ENCODE measurements at places on chromosomes 1 and 21.

DNA sequence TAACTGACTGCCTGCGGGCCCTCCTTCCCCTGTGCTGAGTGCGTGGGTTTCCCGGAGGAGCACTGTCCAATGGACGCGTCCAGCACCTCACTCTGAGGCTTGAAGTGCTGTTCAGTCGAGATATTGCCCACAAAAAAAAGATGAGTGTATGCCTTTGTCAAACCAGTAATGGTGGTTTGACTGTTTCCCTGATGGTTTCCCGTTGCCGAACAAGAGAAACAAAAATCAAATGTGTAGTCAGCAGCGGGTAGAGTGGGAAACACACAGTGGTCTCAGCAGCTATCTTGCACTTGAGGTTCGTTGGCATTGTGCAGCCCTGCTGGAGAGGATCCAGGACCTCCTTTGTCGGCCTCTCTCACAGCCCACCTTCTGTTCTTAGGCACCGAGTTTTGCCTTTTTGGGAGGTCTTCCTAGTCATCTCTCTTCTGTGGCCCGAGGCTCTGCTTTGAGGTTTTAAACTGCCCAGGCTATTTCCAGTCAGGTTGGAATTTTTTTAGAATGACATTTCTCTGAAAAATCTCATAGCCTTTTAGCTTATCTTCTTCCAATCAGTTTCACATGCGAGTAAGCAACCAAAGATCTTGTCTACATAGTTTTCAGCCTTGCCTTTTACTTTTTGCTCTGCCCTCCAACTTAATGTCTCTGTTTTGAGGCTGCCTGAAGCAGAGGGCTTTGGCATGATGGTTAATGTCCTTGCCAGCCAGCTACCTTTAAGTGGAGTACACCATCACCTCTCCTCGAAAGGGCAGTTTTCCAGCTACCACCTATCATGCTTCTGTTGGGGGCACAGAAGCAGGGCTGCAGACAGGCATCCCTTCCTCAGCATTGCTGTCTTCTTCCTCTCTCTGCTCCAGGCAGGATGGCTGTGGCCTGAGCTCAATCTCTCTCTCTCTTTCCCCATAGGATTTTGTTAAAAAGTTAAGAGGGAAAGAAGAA, 132.3 kb downstream of the URB2 start:
- H3K27ac ChIP-seq: no peak overlapping the region
- no peak overlapping the region for H3K4me3 ChIP-seq
- H3K4me1 ChIP-seq: no peaks in the 10 kb centered on the region
- H3K36me3 ChIP-seq: no peaks in the 10 kb centered on the region
- no peaks in the 10 kb centered on the region for H3K27me3 ChIP-seq

DNA sequence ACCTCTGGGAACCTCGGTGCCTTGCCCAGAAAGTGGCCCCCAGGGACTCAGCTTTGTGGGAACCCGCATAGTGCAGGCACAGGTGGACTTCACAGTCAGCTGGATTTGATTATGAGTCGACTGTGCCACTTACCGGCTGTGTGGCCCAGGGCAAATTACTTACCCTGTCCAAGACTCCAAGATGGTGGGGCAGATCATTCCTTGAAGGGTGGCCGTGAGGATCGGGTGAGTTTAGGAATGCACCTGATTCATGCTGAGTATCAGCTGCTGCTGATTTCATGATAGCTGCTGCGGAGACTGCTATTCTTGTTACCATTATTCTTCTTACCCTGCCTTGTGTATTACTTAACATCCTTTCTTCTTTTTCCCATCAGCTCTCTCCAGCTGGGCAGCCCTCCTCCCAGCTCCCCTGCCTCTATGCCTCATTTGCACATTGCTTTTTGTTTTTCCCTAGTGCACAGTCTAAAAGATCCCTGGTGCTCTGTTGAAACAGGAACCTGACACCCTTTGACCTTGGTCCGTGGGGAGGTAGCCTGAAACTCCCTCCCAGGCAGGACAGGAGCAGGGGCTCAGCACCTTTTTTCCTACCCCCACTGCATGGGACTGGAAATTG, 40.5 kb upstream of the FHAD1 start:
- H3K27ac ChIP-seq: peak overlapping the region; percentile 95
- DNase-seq: peak; percentile 30
- no peaks in the 10 kb centered on the region for H3K27me3 ChIP-seq
- H3K4me1 ChIP-seq: peaks cover 100% of the 10 kb centered on the region
- H3K36me3 ChIP-seq: no peaks in the 10 kb centered on the region

DNA sequence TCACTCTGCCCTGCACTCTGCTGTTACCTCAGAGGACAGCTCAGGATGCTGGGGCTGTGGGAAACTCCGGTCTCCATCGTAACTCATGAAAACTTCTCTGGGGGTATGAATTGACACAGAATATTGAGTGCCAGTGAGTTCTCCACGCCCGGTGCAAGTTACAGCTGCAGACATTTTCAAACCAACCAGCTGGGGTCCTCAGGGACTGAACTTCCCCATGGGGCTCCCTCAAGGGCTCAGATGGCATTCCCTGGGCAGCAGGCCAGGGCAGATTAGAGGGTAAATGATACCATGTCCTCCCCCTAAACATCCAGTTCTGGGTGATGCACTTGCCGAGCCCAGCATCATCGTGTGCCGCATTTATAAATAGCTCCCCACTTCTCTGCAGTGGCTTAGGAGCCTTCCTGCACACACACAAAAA, 27.8 kb upstream of the CCSAP start:
- H3K27me3 ChIP-seq: no peaks in the 10 kb centered on the region
- no peaks in the 10 kb centered on the region for H3K4me1 ChIP-seq
- H3K27ac ChIP-seq: no peak overlapping the region
- no peak overlapping the region for H3K4me3 ChIP-seq

- peak overlapping the region; percentile 79 for H3K27ac ChIP-seq
- no peaks in the 10 kb centered on the region for H3K27me3 ChIP-seq
- H3K4me3 ChIP-seq: no peak overlapping the region
- DNase-seq: no peak
- peaks cover 21% of the 10 kb centered on the region for H3K4me1 ChIP-seq
- H3K36me3 ChIP-seq: no peaks in the 10 kb centered on the region
Observed at GRCh38 chr1:53122961-53123413, 19.5 kb downstream of the SLC1A7 start.

GRCh38 chr1:20948101-20948500, 161.0 kb upstream of the HP1BP3 start:
- DNase-seq: no peak
- peaks cover 6% of the 10 kb centered on the region for H3K36me3 ChIP-seq
- H3K4me1 ChIP-seq: no peaks in the 10 kb centered on the region
- no peaks in the 10 kb centered on the region for H3K27me3 ChIP-seq
- H3K27ac ChIP-seq: no peak overlapping the region
- no peak overlapping the region for H3K4me3 ChIP-seq

- no peak overlapping the region for H3K27ac ChIP-seq
- no peaks in the 10 kb centered on the region for H3K27me3 ChIP-seq
- H3K4me3 ChIP-seq: no peak overlapping the region
- no peaks in the 10 kb centered on the region for H3K4me1 ChIP-seq
- no peak for DNase-seq
- peaks cover 4% of the 10 kb centered on the region for H3K36me3 ChIP-seq
Observed at GRCh38 chr1:198275597-198275996, 118.8 kb downstream of the NEK7 start.

GRCh38 chr1:151713044-151713443, 3.6 kb downstream of the CELF3 start:
- H3K27ac ChIP-seq: no peak overlapping the region
- H3K4me1 ChIP-seq: peaks cover 18% of the 10 kb centered on the region
- peaks cover 50% of the 10 kb centered on the region for H3K27me3 ChIP-seq
- peak; percentile 40 for DNase-seq
- H3K36me3 ChIP-seq: no peaks in the 10 kb centered on the region

- DNase-seq: no peak
- H3K27me3 ChIP-seq: no peaks in the 10 kb centered on the region
- peaks cover 29% of the 10 kb centered on the region for H3K4me1 ChIP-seq
- no peak overlapping the region for H3K4me3 ChIP-seq
- peaks cover 98% of the 10 kb centered on the region for H3K36me3 ChIP-seq
Observed at GRCh38 chr1:204528677-204529076, 12.5 kb downstream of the MDM4 start.

DNA sequence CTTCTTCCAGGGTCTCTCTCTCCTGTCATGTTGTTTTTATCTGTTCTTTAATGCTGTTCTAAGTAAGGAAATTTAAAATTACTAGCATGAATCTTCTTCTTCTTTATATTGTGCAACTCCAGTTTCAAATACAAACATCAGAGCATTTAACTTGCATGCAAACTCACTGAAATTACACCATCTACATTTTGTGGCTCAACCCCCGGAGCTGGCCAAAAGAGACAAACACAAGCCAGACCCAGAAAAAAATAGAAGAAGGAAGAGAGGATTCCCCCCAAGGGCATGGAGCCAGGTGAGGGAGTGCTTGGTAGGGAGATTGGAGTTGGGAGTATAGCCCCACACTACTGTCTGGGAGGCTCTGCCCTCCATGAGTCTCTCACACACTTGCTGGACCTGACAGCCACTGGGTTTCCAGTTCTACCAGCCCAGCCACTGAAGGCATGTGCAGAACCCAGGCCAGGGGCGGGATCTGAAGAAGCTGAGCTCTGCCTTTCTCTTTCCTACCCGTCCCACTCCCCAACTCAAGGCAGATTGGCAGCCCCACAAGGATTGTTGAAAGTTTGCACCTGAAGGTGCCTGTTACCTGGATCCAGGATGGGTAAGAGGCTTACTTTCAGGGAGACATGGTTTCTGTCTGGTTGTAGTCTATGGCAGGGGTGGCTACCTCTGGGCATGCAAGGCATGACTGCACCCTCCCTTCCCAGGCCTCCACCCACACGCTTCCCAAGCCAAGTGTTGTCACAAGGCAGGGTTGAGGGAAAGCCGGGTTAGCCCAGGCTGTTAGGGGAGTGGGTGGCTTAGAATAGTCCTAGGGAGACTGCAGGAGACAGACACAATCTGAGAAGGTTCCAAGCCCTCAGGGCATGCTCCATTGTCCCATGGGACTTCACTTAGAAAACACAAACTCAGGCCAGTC, 297.2 kb downstream of the TGFB2 start:
- no peaks in the 10 kb centered on the region for H3K4me1 ChIP-seq
- H3K4me3 ChIP-seq: no peak overlapping the region
- no peaks in the 10 kb centered on the region for H3K27me3 ChIP-seq
- H3K36me3 ChIP-seq: no peaks in the 10 kb centered on the region

GRCh38 chr1:156592910-156593660, 1.5 kb downstream of the NAXE start:
- H3K27me3 ChIP-seq: no peaks in the 10 kb centered on the region
- no peak overlapping the region for H3K4me3 ChIP-seq
- peaks cover 23% of the 10 kb centered on the region for H3K4me1 ChIP-seq
- H3K27ac ChIP-seq: peak overlapping the region; percentile 20
- peaks cover 55% of the 10 kb centered on the region for H3K36me3 ChIP-seq

DNA sequence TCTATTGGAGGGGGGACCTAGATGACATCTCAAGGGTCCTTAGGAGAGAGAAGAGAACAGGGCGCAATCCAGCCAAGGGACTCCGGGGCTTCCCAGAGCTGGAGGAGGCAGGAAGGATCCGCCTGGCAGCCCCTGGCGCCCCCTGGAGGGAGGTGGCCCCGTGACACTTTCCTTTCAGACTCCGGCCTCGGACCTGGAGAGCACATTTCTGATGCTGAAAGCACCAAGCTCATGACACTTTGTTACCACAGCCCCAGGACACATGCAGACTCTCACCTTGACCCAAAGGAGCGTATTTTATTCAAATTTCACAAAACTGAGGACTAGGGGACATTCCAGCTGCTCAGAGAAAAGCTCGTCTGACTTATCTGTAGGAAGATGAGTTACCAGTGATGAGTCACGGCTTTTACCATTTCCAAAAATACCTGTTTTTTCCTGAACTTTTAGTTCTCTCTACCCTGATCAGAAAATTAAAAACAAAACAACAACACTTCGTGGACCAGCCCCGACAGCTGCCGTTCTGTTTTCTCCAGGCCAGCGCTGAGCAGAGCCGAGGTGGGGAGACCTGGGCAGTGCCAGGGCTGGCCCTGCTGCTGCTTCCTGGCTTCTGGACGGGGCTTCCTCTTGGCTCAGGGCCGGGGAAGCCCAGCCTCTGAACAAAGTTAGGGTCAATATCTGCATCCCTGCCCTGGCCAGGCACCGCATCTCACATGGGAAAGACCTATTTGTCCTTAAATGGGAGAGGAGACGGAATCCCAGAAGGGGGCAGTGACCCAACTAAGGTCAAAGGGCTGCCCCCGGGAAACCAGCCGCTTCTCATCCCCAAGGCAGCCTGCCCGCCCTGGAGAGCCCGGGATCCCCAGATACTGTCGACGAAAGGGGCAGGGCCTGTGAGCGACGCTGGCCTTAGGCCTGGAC, 21.6 kb upstream of the POFUT2 start:
- H3K27ac ChIP-seq: peak overlapping the region; percentile 78
- peaks cover 4% of the 10 kb centered on the region for H3K27me3 ChIP-seq
- no peak overlapping the region for H3K4me3 ChIP-seq
- DNase-seq: peak; percentile 47

DNA sequence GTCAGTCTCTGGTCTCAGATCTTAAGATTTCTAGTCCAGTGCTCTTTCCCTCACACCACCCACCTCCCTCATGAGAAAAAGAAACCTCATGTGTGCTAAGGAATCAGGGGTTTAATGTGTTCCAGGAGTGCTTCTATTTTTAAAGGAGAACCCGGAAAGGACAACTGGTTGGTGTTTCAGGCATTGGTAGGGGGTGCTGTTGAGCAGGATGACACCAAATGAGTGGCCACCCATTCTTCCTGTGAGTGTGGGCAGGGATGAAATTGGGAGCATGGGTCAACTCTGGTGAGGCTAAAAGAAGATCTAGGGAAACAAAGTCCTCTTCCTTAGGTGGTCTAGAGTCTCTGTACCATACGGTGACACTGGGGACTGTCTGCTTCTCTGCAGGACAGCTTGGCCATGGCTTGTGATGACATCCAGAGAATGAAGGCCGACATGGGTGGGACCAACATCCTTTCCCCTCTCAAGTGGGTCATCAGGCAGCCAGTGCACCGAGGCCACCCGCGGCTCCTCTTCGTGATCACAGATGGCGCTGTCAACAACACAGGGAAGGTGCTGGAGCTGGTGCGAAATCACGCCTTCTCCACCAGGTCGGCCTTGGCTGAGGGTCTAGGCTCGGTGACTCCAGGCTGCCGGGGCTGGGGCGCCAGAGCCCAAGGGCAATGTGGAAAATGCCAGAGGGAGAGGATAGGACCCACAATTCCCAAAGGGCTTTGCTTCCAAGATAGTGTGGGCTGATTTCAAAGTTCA, 39.3 kb downstream of the VWA5B1 start:
- no peaks in the 10 kb centered on the region for H3K36me3 ChIP-seq
- no peaks in the 10 kb centered on the region for H3K27me3 ChIP-seq
- H3K4me3 ChIP-seq: no peak overlapping the region
- H3K27ac ChIP-seq: no peak overlapping the region

DNA sequence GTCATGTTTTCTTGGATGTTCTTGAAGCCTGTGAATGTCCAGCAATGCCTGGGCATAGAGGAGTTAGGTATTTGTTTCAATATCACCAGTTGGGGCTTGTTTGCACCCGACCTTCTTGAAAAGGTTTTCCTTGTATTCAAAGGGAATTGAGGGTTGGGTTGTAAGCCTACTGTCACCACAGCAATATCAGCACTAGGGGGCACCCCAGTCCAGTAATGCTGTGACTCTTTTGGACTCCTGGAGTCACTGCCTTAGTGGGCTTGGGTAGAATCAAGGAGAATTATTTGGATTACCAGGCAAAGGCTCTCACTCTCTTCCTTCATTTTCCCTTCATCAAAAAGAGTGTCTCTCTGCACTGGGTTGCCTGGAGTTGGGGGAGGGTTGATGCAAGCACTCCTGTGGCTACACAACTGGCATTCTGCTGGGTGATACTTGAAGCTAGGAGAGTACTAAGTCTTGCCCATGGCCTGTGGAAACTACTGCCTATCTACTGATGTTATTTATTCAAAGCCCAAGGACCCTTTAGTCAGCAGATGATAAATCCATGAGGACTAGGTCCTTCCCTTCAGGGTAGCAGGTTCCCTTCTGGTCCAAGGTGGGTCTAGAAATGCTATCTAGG, 34.5 kb downstream of the OR10R2 start:
- no peak overlapping the region for H3K4me3 ChIP-seq
- no peaks in the 10 kb centered on the region for H3K27me3 ChIP-seq
- H3K36me3 ChIP-seq: no peaks in the 10 kb centered on the region
- H3K4me1 ChIP-seq: no peaks in the 10 kb centered on the region
- peak; percentile 27 for DNase-seq
